Substantia nigra (tissue), 51 donors: ENCODE measurements at places on chromosomes 11 and 22.
A peak's percentile ranks its signal among the peaks of the same experiment; 100 is the strongest.

- DNase-seq = no peak
These were observed 40.6 kb downstream of the PPP2R1B start for GRCh38 chr11:111725621-111726020.

DNA sequence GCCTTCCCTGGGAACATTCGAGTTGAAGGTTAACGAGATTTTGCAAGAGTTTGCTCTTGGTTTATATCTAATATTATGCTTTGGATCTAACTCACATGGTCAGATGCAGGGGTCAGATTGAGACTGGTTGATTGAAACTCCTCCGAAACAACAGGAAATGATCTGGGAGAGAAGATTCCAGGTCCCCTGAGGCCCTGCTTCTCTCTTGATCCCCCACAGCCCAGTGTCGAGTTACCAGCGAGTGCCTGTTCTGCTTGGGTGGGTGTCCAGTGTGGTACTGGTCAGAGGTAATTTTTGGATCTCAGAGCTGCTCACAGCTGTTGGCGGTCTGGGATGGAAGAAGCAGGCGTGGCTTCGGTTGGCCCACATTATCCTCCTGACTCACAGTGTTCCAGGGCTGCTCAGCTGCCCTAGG, 9.2 kb downstream of the FBLN1 start:
- DNase-seq = no peak

GRCh38 chr11:11422411-11423128, 69.5 kb upstream of the CSNK2A3 start:
- no peak for DNase-seq

DNA sequence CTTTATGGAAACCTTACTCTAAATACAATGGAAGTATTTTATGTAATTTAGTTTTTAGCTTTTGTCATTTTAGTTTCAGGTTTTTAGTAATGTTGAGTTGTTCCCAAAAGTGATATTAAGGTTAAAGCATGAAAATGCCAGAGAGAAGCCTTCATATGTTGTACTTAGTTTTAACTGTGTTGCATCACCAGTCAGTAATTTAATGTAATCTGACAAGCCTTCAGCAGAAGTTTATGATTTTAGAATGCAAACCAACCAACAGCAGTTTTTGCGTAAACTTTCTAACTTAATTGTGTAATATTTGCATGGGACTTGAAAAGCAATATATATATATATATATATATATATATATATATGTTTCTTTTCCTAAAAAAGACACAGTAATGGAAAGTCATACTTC, 110.6 kb downstream of the MSANTD4 start:
- DNase-seq = no peak

DNA sequence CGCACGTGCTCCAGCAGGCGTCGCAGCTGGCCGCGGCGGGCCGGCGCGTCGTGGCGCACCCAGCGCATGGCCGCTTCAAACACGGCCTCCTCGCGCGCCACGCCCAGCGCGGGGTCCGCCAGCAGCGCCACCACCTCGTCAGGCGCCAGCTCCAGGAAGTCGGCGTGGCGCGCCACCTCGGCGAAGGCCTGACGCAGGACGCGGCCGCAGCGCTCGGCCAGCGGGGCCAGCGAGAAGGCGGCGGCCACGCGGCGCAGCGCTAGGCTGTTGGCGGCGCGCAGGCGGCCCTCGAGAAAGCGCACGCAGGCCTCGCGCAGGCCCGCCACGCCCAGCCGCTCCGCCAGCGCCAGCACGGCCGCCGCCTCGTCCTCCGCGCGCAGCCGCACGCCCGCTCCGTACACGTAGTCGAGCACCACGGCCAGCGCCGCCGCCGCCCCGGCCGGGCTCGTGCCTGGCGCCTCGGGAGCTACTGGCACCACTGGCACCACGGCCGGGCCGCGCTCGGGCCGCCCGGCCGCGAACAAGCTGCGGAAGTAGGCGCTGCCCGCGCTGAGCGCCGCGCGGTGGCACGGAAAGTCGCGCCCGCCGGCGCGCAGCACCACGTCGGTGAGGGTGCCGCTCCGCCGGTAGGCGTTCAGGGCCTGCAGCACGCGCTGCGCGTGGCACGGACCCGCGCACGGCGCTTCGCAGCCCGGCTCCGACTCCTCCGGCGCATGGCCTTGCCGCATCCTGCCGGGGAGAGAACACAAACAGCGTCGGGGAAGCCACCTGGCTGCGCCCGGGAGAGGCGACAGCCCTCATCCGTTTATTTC, 2.9 kb downstream of the KLHL35 start:
- no peak for DNase-seq

DNA sequence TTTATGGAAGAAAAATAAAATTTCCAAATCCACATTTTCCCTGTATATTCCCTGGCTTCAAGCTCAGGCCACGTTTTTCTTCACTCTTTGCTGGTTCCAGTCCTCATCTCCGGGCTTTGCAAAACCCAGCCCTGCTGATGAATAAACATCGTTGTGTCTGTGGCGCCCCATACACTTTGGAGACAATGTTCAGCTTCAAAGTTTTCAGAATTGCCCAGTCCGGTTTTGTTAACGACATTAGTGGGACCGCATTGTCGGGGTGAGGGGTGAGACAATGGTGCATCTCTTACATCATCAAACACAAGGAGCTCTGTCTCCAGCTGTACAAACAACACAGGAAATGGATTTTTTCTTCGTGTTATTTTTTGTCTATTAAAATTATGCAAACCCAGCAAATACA, 53.4 kb upstream of the HTATIP2 start:
- peak; percentile 35 for DNase-seq

- no peak for DNase-seq
These were observed 3.0 kb upstream of the ANKK1 start for GRCh38 chr11:113384551-113384950.

- no peak for DNase-seq
These were observed 283.8 kb downstream of the BRD1 start for GRCh38 chr22:49543876-49544275.

DNA sequence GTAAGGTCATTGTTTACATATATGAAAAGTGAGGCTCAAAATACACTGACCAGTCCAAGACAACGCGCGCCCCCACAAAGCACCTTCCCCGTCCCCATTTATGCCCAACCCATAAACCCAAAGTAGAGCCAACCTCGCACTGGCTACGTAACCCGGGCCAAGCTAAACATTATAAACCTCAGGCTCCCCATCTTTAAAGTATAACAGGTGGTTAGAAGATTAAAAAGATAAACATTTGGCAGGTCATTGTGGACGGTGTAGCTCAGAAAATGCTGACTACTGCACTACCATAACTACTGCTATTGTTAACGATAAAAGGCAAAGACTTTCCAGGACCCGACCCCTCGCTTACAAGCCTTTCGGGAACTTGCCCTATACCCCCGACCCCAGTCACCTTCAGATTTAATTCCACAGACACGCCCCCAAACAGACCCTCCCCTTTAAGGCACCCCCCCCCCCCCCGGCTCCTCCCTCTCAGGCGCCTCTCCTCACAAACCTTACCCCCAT, 470 bp downstream of the NUMA1 start:
- no peak for DNase-seq

DNA sequence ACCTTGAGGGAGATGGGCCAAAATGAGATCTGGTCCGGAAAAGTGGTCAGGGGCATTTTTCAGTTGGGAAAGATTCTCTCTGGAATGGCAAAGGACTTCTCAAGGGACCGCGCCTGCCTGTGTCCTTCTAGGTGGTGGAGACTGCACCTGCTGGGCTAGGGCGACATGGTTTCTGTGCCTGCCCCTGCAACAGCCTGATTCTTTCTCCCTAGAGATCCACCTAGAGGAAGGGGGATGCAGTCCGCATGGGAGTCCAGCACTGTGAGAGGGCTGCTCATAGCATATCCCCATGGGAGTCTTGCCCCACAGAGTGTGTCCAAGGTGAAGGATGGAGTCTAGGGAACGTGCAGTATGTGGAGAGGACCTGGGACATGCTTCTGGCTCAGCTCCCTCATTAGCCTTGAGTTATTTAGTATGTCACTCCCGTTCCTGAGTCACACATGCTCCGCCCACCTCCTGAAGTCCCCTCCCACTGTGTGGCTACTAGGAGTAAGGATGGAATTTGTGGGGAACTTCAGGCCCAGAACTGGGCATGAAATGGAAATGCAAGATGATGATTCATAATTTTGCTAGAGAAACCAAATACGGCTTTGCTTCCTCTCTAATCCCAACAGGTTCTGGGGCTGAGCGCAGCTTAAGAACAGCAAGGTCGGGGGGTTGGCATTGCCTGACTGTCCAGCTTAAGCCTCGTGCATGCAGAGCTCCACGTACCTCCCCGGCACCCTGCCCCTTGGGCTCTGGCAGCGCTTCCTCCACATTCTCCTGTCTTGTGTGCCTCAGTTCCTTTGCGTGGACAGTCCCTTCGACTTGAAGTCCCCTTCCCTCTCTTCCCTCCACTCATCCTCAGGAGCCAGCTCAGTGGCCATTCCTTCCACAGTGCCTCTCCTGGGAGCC, 35.0 kb downstream of the GRIK4 start:
- DNase-seq = no peak
